ENCODE measurements at places on chromosomes 1 and 21.

GRCh38 chr1:205323794-205324193 is 2.2 kb upstream of the NUAK2 start:
- DNase-seq, result no peak

GRCh38 chr21:18387994-18388393 is 15.6 kb downstream of the TMPRSS15 start:
- no peak for DNase-seq

DNA sequence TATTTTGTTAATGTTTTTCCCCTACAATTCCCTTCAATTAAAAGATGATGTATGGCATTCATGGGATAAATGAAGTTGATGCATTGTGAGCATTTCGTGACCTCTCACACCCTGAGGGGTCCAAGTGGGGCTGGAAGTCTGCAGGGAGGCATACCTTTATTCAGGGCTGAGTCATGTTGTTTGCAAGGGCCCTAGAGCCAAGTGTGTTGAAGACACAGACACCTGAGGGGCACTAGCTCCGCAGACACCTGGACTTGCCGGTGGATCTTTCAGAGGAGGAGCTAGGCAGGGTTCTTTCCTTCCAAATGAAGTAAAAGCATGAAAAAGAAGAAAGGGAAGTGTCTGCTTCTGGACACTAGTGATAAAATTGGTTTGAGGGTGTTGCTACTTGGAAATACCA is 57.0 kb upstream of the RGS7 start:
- no peak for DNase-seq

DNA sequence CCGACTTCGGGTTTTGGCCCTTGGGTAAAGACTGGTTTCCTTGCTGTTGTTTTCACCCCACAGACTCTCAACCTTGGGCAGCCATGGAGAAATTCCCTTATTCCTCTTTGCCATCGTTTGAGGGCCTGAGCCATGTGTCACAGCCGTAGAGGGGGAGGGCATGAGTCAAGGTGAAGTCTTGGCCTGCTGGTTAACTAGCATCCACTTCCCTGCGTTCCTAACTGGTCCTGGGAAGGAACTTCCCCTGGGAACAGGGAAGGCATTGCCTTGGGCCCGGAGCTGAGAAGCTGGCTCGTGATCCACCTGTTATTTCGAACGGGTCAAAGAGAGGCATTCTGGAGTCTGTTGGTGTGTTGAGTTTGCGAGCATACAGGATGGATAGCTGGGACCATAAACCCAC is 464.9 kb downstream of the CAMTA1 start:
- no peak for DNase-seq

DNA sequence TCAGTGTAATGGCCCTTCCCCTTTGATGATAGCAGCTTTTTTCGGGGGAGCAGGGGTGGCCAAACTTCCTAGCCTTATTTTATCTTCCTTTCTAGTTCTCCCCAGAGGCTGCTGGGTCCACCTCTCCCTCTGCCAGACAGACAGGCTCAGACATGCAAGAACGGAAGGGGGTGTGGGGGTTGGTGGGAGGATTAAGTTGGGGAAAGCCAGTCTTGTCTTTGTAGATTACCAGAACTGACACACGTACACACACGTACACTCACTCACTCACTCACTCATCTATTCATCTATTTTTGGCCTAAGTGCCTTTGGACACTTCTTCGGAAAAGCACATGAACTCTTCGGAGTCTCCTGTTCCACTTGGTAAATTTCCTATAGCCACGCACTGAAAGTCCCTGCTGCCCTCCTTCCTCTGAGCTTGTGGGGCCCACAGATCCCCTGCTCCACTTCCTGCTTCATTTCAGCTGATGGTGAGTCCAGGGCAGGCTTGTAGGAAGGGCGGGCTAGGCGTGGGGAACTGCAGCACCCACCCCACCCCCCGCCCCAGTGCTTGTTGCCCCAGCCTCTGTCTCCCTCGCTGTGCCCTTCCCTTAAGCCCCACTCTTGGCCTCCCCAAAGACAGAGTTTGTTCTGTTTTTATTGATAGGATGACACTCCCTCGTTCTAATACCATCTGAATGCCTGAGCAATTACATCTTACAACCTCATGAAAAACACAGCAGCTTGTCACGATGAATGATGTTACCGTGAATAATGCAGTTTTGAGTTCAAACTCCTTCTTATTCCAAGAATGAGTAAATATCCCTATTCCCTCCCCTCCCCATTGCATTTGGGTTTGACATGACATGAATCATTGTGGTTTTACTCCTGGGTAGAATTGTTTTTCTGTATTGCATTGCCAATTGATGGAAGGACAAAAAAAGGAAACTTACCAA is 60.7 kb upstream of the ATP5PO start:
- DNase-seq, result peak; percentile 83

GRCh38 chr1:198933515-198934222 is 294.8 kb downstream of the PTPRC start:
- no peak for DNase-seq

- DNase-seq, result no peak
Observed at GRCh38 chr21:45309069-45309986, 21.6 kb upstream of the POFUT2 start.

- no peak for DNase-seq
Observed at GRCh38 chr1:28243685-28244311, 7.9 kb downstream of the ATP5IF1 start.

DNA sequence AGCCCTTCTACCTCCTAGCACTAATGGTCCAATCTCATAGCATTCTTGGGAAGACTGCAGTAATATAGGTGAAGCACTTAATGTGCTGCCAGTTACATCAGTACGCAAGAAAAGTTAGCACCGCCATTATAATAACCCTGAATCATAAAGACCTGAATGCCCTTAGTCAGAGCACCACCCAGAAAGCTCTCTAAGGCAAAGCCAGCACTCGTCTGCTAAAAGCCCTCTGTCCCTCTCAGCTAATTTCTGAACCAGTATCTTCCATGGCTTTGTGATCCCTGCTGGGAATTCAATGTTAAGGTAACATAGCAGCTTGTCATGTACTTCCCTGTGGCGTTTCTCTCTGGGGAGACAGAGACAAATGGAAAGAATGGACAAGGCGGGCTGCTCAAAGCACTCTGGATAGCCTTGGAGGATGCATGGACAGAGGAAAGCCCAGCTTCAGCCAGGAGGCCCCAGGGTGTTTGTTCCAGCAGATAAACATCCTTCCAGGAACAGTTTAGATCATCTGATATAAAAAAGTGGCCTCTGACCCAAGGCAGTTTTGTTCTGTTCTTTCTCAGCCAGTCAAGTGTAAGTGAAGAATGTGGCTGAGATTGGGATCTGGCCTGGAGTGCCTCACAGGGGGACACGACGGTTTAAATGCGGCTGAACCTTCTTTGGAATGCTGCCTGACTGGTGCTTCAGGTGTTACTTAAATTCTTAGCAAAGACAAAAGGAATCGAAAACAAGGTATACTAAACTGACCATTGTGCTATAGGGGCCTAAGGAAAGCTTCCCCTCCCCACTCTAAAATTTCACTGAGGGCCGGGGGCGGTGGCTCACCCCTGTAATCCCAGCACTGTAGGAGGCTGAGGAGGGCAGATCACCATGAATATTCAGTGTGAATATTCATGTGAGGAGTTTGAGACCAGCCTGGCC is 58.1 kb upstream of the VTCN1 start:
- DNase-seq, result no peak

DNA sequence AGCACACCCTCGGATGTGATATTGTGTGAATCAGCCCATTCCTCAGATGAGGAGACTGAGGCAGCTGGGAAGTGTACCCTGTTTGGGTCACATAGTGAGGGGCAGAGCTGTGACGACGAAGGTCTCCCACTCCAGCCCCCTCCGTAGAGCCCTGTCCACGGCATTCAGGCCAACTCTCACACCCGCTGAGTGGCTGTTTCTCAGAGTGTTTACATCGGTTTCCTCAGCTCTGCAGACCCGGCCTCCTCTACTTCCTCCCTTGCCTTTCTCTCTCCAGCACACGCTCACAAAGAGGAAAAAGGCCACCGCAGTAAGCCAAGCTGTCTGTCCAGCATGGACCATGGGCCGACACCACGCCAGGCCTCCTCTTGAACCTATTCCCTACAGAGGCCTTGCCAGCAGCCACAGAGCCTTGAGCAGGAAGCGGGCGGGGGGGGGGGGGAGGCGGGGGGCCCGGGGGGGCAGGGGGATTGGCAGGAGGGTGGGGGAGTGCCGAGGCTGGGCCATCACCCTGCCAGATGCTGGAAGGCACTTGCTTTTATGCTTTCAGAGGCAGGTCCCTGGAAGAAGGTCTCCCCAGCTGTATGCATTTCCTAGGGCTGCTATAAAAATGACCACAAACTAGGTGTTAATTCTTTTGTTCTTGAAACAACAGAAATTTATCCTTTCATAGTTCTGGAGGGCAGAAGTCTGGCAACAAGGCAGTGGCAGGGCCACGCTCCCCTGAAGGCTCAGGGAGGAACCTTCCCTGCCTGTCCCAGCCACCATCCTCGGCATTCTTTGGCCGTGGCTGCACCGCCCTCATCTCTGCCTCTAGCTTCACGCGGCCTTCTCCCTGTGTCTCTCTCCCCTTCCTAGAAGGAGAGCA is 178.4 kb downstream of the PSMG1 start:
- no peak for DNase-seq

- DNase-seq, result peak; percentile 80
Observed at GRCh38 chr1:234957330-234958065, 171.1 kb downstream of the TOMM20 start.

- no peak for DNase-seq
Observed at GRCh38 chr21:25834381-25834780, 99.6 kb downstream of the GABPA start.

DNA sequence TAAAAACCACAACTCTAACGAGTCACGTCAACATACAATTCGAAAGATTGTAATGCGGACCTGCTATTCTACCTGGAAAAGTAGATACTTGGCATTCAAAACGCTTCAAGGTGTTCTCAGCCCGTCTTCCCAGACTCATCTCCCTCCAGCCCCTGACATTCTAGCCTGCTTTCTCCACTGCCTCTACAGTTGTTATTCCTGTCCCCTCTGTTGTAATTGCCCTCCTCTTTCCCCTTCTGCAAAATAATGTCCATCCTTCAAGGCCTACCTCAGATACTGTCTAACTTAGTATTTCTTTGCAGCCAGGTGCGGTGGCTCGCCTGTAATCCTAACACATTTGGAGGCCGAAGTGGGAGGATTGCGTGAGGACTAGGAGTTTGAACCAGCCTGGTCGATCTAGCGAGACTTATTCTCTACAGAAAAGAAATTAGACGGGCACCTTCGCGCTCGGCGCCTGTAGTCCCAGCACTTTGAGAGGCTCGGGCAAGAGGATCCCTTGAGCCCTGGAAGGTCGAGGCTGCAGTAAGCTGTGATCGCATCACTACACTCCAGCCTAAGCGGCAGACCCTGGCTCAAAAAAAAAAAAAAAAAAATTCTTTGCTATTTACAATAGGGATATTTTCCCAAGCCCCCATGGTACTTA is 756 bp upstream of the RBM34 start:
- no peak for DNase-seq

- DNase-seq, result peak; percentile 62
Observed at GRCh38 chr1:108503062-108503733, 53.1 kb downstream of the NBPF6 start.

GRCh38 chr1:215789981-215790380 is 222.9 kb downstream of the KCTD3 start:
- DNase-seq, result no peak

DNA sequence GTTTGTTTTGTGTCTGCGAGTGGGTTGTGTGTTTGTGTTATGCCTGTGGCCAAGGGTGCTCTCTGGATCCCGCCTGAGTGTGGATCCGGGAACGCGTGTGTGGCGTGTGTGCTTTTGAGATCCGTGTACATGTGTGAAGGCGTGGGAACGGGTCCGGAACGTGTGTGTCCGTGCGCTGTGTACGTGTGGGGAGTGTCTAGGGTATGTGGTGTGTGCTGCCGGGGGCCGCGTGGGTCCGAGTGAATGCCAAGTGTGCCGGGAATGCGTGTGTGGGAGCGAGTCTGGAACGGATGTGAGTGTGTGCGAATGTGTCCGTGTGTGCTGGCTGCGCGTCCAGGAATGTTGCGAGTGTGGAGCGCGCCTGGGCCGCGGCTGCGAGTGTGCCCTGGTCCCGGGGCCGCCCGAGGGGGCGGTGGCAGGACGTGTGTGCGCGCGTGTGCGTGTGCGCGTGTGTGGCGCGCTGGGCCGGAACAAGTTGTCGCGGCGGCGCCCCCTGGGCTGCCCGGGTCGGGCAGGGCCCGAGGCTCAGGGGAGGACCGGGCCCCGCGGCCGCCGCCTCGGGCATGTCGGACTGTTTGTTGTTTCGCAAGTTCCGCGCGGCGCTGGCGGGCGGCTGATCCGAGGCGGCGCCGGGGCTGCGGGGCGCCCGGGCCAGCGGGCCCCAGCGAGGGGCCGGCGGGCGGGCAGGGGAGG is 953 bp downstream of the PTPRU start:
- no peak for DNase-seq

DNA sequence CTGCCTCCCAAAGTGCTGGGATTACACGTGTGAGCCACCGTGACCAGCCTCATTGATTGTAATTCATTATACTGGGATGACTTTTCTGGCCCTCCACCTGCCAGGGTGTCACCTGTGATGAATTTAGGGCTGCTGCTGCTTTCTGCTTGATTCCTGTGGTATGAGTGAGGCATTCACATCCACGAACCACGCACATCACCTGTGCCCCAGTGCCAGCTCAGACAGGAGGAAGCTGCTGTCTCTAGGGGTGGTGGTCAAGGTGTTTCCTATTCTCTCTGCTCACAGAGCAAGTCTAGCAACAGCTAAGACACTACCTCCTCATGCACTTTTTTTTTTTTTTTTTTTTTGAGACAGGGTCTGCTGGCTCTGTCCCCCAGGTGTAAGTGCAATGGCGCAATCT is 12.3 kb upstream of the LDLRAD2 start:
- DNase-seq, result no peak

DNA sequence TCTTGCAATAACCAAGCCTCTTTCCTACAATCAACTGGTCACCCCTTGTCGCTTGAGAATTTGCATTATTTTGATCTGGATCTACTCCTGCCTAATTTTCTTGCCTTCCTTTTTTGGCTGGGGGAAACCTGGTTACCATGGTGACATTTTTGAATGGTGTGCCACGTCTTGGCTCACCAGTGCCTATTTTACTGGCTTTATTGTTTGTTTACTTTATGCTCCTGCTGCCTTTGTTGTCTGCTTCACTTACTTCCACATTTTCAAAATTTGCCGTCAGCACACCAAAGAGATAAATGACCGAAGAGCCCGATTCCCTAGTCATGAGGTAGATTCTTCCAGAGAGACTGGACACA is 743 bp downstream of the GPR52 start:
- no peak for DNase-seq
